ENCODE measurements at places on chromosomes 12 and 14.

- DNase-seq: no peak
Measured at GRCh38 chr12:91851741-91852477, 293.7 kb downstream of the BTG1 start.

DNA sequence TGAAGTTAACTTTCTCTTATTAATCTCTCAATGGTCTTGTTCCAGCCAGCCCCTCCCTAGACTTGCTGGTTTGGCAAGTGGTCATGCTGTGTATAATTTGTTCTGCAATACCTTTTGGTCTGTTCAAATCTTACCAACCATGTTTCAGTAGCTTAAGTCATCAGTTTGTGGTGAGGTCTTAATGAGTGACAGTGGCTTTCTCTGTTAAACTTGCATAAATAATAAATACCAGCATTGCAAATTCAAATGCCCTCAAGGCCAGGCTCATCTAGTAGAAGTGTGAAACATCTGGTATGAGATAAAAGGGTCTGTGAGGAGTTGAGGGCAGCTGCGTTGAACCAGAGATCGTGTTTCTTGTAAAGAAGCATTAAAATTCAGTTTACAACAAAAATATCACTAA is 319.5 kb downstream of the TMEM117 start:
- DNase-seq: no peak

DNA sequence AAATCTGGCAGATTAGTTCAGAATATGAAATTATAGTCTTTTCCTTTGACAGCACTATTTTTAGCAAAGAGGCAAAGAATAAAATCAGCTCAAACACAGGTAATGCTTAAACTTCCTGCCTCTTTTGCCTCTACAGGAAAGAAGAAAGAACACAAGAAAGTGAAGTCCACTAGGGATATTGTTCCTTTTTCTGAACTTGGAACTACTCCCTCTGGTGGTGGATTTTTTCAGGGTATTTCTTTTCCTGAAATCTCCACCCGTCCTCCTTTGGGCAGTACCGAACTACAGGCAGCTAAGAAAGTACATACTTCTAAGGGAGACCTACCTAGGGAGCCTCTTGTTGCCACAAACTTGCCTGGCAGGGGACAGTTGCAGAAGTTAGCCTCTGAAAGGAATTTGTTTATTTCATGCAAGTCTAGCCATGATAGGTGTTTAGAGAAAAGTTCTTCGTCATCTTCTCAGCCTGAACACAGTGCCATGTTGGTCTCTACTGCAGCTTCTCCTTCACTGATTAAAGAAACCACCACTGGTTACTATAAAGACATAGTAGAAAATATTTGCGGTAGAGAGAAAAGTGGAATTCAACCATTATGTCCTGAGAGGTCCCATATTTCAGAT is 17.4 kb downstream of the TMPO start:
- peak; percentile 40 for DNase-seq

DNA sequence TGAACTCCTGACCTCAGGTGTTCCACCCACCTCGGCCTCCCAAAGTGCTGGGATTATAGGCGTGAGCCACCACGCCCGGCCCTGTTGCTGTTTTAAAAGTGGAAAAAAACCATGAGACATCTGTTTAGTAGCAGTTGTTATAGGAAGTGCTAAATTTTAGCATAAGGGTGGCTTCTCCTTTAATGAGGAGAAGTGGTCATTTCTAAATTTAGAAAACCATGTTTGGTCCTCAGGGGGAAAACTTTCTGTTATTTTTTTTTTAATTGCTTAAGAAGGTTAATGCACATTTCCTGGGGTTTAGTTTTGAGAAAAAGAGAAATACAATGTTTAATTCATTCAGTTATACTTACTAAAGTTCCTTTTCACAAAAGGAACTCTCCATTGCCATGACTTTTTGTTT is 102.1 kb downstream of the MYRFL start:
- DNase-seq: no peak

- no peak for DNase-seq
Measured at GRCh38 chr12:92185052-92185451, 39.4 kb upstream of the BTG1 start.

- peak; percentile 46 for DNase-seq
Measured at GRCh38 chr12:106118-106591, 39.6 kb downstream of the IQSEC3 start.

DNA sequence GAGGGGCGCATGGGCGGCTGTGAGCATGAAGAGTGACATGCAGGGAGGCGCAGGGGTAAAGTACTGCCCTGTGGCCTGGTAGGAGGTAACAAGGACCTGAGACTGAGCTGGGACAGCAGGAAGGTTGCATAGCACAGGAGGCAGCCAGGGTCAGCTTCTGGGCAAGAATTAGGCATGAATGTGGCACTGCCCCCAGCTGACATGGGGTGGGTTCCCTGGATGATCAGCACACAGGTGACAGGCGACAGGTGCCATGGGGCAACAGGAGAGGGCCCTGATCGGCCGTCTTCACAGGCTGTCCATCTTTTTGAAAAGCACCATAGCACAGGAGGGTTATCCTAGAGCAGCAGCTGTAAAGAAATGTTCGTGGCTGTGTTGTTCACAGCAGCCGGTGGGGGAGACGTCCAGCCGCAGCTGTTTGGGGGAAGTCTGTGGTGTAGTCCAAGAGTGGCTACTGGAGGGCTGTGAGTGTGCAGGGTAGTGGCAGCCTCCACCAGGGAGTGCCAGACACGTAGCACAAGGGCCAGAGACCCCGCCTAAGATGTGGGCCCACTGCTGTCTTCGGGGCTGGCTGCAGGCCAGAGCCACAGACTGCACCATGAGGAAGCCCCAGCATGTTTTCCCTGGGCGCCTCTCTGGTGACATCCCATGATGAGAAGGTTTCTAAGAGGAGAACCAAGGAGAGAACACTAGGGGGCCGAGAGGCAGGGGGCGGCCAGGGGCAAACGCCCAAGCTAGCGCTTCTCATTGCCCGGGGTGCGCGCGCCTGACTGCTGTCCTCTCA is 8.4 kb downstream of the CLBA1 start:
- peak; percentile 85 for DNase-seq

DNA sequence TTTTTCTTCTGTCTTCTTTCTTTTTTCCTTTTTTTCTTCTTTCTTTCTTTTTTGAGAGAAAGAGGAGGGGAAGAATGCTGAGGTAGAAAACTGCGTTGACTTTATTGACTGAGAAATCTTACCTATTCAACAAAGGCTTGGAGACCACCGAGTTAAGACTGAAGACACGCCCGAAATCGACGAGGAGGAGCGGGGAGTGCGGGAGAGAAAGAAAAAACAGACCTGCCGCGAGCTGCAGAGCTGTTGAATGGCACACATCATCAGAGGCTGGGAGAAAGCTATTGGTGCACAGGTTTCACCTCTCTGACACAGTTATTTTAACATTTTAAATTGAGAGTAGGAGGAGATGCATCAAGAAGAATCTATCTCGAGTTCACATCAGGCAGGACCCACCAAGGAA is 5.1 kb downstream of the ASCL1 start:
- no peak for DNase-seq

GRCh38 chr14:103593577-103593976 is 30.8 kb downstream of the COA8 start:
- no peak for DNase-seq

DNA sequence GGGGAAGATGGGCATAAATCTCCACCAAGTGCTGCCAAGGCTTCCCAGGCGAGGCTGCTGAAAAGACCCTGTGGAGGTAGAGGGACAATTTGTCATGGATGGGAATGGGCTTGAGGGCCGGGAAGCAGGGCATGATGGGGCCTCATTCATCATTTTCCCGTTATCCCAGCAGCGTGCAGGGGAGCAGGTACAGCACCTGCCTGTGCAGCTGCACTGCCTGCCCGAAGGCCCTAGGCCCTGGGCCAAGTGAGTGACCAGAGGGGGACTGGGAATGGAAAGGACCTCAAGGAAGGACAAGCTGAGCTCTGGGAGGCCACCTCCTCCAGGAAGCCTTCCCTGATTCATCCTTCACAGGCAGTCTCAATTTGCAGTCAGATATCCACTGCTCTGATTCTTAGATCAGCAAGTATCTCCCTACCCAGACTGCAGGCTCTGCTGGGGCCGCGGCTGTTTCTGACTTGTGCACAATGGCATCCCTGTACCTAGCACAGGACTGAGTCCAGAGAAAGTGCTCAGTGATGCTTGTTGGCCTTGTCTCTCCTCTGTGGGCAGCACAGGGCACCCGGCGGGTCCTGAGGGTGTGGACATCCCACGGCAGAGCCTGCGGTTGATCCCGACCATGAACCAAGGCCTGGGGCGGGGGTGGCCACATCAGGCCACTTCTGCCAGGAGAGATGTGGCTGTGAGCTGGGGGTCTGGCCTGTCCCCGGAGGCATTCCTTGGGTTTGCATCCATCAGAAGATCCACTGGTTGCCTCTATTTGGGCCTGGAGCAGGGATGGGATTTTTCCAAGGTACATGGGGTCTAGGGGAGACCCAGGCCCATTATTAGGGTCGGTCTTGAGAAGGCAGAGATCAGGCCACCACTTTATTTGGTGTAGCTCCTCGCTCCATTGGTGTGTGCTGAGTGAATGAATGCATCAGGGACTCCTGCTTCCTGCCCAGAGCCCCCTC is 167.3 kb upstream of the RTL1 start:
- no peak for DNase-seq

GRCh38 chr12:107783406-107784376 is 9.2 kb downstream of the ASCL4 start:
- no peak for DNase-seq

GRCh38 chr12:125734137-125734536 is 668.9 kb downstream of the AACS start:
- no peak for DNase-seq

- DNase-seq: no peak
Measured at GRCh38 chr14:92638904-92639303, 109.5 kb downstream of the LGMN start.

DNA sequence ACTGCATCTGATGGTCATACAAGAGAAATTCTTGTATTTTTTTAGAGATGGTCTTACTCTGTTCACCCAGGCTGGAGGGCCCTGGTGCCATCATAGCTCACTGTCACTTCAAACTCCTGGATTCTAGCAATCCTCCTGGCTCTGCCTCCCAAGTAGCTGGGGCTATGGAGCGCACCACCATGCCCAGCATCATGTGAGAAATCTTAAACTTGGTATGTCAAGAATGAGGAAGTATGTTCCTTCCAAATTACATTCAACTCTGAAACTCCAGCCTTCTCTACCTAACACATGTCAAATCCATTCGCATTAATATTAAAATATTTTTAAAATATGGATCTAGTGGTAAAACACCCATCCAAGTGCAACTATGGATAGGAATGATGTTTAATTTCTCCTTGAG is 27.5 kb upstream of the CDKN3 start:
- DNase-seq: no peak

DNA sequence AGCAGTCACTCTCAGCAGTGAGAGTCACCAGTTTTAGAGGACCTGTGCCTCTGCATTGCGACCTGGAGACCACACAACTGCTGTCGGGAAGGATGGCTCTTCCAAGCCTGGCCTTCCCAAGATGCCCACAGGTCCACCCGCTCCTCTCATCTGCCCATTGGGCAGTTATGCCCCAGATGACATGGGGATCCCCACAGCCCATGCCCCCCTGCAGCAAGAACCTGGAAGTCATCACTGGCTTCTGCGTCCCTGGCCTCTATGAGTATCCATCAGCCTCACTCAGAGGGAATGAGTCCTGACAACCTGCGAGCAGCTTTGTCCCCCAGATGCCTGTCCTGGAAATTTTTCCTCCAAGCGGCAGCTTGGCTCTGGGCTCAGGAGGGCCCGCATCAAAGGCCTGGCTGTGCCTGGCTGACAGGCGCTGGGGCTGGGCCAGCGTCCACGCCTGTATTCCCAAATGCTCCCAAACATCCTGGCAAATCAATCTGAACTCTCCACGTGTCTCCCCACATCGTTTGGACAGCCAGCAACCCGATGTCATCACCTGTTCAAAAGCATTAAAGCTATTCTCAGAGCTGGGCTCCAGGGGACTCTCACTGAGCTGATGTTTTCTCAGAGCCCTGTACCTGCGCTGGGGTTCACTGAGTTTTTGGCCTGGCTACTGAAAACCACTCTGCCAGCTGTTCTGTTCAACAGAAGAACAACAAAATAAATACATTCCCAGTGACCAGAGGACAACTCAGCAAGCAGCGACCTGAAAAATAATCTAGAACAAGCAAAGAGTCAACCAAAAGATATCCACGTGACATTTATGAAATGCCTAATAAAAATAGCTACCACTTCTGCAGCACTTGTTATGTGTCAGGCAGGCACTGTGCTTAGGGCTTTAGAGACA is 57.8 kb downstream of the CLMN start:
- peak; percentile 75 for DNase-seq

DNA sequence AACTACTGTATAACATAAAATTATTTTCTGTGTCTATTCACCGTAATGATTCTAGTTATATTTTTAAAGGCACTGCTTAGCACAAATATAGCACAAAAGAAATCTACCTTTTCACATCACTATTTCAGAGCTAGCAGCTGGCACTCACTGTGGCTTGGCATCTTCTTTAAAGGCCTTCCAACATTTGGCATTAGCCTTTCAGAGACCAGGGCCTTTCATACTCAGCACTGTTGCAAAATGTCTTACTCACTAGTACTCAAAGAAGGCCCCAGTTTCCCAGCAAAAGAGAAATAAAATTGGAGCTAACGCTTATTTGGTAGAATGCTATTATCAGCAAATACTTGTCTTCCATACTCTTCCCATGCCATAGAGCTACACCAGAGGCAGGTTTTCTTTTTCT is 238.4 kb downstream of the MED13L start:
- no peak for DNase-seq

GRCh38 chr14:43438056-43438455 is 1069.0 kb downstream of the FSCB start:
- DNase-seq: no peak

- DNase-seq: no peak
Measured at GRCh38 chr14:53391631-53392285, 238.6 kb upstream of the DDHD1 start.

DNA sequence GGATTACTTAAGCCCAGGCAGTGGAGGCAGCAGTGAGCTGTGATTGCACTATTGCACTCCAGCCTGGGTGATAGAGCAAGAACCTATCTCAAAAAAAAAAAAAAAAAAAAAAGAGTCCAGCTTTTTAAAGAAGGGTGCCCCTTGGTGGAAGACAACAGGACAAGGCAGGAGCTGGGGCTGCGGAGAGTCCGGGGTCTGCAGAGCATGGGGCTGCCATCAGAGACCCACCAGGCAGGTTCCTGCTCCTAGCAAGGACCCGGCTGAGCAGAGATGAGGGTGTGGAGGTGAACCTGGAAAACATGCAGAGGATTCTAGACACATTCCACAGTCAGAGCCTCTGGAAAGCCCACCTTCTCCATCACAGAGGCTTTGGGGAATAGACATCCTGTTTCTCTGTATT is 21.0 kb upstream of the CIPC start:
- no peak for DNase-seq

GRCh38 chr14:102893452-102893851 is 29.0 kb upstream of the AMN start:
- peak; percentile 74 for DNase-seq

DNA sequence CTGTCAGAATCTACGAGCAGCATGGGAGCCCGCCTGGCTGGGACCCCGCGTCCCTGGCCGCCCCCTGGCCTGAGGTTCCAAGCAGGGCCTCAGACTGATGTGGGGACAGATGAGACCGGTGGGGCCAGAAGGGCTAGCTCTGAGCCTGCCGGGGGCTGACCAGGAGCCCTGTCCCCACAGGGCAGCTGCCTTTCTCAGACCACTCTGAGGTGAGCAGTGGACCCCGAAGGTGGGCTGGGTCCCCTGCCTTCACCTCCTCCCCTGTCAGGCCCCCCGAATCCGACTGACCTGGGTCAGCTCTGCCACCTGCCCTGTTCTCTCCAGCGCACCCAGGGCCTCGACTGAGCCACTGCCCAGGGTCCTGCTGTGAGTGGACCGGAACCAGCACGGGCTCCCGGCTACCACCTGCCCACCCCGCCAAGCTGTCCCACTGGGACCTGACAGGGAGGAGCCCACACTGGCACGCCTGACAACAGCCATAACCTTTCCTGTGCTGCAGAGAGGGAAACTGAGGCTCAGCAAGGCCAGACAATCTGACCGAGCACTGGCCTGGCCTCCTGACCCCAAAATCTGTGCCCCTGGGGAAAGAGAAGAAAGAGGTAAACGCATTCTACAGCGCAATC is 29.7 kb upstream of the TMEM179 start:
- DNase-seq: no peak
